ENCODE measurements at places on chromosomes 2 and 18.

- no peak for DNase-seq
Measured at GRCh38 chr2:158990397-158991214, 22.2 kb downstream of the TANC1 start.

DNA sequence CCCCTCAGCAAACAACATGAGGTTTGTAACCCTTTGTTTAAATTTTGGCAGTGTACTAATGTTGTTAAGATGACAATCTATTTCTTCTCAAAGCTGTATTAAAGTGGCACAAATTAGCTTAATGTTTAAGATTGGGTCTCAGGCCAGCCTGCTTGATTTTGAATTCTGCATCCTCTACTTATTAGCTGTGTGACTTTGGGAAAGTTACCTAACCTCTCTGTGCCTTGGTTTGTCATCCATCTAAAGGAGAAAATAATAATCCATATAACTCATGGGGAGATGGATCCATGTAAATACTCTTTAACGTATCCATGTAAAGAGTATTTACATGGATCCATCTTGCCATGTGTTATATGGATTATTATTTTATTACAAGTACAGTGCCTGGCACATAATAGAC, 2.1 kb downstream of the TRPM8 start:
- DNase-seq: no peak

DNA sequence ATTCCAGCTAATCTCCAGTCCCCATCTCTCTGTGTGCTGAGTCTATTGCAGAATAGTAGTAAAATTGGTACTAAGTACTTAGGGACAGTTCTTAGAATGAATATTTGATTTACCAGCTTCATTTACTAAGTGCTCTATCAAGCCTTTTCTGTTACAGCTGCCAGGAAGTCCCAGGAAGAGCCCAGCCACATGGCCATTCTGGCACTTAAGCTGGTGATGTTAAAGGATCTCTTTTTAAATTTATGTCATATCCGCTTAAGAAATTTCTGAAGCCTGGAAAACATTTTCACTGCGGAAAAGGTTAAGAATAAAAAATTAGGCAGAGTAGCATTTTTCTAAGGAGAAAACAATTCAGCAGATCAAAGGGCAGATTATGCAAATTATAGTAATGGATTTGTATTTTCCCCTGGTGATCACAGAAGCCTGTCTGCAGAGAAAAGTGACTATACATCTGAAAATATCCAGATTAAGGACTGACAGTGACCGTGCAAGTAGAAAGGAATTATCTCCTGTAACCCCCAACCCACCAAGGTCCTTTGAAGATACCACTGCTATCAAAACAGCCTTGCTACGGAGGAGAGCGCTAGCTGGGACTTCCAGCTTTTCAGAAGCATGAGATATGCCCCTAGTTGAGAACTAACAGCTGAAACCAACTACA, 260.8 kb downstream of the SH3BP4 start:
- no peak for DNase-seq

DNA sequence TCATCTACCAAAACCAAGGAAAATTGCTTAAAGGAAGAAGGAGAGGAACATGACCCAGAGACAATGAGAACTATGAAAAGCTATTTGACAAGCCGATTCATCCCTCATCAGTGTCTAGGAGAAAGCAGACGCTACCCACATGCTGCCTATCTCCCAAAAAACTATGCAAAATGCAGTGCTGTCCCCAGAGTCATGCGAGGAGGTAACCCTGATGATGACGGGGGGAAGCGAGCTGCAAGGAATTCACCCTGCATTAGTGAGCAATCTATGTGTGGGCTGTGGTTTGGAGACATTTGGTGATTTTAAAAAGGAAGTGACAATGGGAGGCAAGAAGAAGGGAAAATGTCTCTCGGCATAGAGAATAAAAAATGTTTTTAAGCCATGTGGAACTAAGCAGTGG, 472.7 kb downstream of the CMPK2 start:
- DNase-seq: no peak

DNA sequence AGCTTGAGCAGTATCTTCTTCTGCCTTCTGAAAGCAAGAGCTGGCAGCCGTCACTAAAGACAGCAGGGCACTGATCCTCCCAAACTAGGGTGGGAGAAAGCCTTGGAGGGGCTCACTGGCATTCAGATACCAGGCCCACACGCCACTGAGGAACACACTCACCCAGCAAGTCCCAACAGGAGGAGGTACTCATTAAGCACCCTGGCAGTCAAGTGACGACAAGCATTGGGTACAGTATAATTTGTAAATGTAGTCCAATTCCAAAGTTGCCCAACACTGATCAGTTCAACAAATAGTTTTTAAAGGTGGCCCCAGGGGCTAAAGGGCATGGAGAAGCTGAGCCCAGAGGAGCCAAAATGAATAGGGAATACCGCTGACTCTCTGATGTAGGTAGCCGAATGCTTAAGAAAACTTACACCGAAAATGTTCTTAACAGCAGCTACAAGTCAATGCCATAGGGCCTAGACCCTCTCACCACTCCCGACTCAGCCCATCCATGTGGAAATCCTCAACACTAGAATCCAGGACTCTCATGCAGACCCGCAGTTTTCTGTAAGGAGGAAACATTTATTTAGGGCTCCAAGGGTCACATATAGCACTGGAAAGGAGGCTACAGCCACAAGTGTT, 9.9 kb downstream of the LIMS2 start:
- DNase-seq: no peak

DNA sequence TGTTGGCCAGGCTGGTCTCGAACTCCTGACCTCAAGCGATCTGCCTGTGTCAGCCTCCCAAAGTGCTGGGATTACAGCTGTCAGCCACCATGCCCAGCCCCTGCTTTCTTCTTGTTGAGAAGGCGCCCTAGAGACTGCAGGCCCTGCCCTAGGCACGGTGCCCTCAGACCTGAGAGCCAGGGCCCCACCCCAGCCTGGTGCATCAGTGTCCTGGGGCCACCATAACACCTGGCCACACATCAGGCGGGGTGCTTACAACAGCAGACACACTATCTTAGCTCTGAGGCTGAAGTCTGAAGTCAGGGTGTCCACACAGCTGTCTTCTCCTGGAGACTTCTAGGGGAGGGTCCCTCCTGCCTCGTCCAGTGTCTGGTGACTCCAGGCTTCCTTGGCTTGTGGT, 120.6 kb downstream of the NDUFA10 start:
- DNase-seq: no peak

GRCh38 chr2:7619203-7619970, 702.2 kb downstream of the RNF144A start:
- DNase-seq: no peak

GRCh38 chr2:183967756-183968155, 630.6 kb upstream of the ZNF804A start:
- no peak for DNase-seq

DNA sequence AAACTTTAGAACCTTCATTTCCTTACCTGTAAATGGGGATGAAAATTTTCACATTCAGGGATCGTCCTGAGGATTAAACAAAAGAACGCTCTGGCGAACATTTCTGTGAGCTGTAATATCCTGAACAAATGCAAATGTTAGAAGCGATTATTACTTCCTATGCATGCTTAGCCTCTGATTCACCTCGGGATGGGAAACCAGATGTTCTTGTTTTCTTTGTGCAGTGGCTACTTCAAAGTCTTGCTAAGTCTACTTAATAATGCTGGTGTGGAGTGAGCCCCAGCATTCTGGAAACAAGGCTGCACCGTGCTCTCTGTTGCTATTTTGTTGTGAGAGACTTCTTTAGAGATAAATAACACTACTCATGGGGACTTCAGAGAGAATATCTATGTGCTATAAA, 119.1 kb upstream of the PELI1 start:
- no peak for DNase-seq

- DNase-seq: no peak
Measured at GRCh38 chr2:215930505-215931253, 82.7 kb downstream of the MREG start.

DNA sequence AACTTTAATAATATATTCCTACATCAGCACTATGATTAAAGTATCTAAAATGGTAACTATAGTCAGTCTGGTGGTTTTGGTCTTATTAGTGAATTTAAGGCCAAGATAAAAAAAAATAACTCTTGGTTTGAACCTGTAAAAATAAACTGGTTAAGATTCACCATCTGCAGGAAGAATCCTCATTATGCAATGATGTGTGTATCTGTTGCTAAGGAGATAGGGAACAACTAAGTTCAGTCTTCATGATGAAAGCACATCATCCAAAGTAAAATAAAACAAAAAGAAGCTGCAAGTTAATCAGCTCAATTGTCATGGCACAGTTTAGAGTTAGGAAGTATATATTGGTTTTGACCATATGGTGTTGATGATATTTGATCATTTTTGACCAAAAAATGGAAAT, 466.0 kb downstream of the NYAP2 start:
- DNase-seq: no peak

DNA sequence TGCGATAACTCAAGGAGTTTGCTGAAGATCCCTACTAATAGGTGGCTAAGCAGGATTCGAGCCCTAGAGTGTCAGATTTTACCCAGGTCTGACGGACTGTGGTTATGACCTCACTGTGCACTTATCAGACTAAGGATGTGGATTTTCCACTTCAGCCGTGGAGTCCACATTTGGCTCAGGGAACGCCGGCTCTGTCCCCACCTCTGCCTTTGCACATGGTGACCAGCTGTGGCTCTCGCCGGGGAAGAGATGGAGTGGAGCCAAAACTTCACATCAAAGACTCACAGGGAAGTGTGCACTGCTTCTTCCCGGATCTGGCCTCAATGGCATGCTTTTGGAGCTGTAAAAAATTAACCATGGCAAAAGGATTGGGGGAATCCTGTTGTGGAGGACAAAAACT, 249.3 kb upstream of the APCDD1 start:
- no peak for DNase-seq

GRCh38 chr2:151137526-151137925, 124.1 kb downstream of the RBM43 start:
- no peak for DNase-seq

- DNase-seq: peak; percentile 64
Measured at GRCh38 chr2:126971481-126972278, 73.0 kb downstream of the TEX51 start.

DNA sequence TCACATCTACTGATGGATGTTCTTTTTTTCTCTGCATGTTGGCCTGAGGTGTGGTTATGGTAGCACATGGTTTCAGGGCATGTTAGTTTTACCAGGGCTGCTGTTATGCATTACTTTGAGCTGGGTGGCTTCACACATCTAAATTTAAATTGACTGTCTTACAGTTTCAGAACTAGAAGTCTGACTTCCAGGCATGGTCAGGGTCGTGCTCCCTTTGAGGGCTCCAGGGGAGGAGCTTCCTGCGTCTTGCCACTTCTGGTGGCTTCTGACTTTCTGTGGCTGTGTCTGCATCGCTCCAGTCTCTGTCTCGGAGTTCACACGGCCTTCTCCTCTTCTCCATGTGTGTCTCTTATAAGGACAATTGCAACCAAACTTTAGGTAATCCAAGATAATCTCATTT, 143.9 kb downstream of the GALR1 start:
- no peak for DNase-seq

- no peak for DNase-seq
Measured at GRCh38 chr2:235854276-235854675, 313.9 kb downstream of the GBX2 start.

DNA sequence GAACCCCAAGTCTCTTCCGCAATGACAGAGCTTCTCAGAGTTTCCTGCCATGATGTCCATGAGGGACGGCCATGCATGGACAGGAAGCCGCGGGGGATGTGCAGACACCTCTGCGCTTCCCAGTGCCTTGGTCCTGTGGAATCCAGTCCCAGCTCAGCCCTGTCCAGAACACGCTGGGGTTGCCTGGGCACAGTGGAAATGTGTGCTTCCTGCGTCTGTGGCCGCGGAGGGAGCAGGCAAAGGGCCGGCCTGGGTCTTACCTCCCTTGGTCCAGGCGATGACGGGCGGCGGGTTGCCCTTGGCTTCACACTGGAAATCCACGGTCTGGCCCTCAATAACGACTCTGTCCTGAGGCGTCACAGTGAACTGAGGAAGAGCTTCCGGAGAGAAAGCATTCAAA, 79.6 kb downstream of the PXDN start:
- no peak for DNase-seq

DNA sequence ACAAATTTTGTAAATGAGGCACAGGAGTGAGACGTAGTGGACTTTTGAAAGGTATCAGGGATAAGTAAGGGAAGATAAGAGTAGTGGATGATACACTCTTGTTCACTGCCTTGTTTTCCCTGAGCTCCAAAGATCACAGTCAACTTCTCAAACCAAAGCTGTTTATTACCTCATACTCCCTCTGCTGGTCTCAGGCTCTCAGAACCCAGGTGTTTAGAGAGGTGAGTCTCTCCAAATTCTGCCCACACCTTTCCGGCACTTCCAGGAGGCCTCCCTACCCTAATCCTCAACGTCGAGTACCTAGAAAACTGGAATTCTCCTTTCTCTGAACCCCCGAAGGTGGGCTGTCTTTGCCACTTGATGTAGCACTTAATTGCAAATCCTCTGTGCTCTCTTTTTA, 621.1 kb downstream of the BCL11A start:
- peak; percentile 23 for DNase-seq

- DNase-seq: no peak
Measured at GRCh38 chr2:109062145-109062858, 66.7 kb upstream of the SH3RF3 start.

- DNase-seq: no peak
Measured at GRCh38 chr2:27707462-27708256, 44.0 kb downstream of the SLC4A1AP start.

GRCh38 chr18:49459404-49460171, 857 bp downstream of the DYM start:
- peak; percentile 46 for DNase-seq

GRCh38 chr2:196702641-196703040, 63.1 kb downstream of the CCDC150 start:
- no peak for DNase-seq

GRCh38 chr2:9666306-9666705, 35.5 kb upstream of the YWHAQ start:
- no peak for DNase-seq

GRCh38 chr2:39772086-39772811, 6.8 kb downstream of the THUMPD2 start:
- no peak for DNase-seq

DNA sequence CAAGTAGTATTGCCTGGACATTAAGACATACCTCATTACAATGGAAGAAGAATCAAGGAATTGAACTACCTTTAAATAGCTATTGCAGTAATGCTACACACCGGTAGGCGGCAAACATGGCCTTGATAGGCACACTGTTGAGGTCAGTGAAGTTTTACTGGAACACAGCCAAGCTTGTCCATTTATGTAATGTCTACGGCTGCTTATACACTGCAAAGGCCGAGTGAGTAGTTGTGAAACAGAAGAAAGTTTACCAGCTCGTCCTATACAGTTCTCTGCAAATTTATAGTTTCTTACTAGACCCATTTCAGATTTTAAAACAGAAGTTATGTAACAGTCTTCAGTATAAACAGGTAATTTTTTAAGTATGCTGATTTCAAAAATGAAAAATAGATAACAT, 38.8 kb downstream of the PPP4R1 start:
- DNase-seq: peak; percentile 95

GRCh38 chr18:49435170-49435569, 25.3 kb downstream of the DYM start:
- DNase-seq: no peak

- DNase-seq: no peak
Measured at GRCh38 chr2:34660741-34661140, 1061.6 kb upstream of the FAM98A start.

- no peak for DNase-seq
Measured at GRCh38 chr18:515156-515815, 14.8 kb upstream of the COLEC12 start.

Data from NCI-H1417 (cell line).